Ureter (tissue), 1 donor: ENCODE measurements at places on chromosomes 7 and 10. TPM values are rescaled to one million over a fixed set of nuclear protein-coding genes. Genes with fewer than 3 reads are reported as not detected.

GRCh38 chr7:129007572-129007971, 47.3 kb downstream of the TNPO3 start:
- no peak for DNase-seq

Gene ATRNL1
- 18.4 TPM for total RNA-seq

DNA sequence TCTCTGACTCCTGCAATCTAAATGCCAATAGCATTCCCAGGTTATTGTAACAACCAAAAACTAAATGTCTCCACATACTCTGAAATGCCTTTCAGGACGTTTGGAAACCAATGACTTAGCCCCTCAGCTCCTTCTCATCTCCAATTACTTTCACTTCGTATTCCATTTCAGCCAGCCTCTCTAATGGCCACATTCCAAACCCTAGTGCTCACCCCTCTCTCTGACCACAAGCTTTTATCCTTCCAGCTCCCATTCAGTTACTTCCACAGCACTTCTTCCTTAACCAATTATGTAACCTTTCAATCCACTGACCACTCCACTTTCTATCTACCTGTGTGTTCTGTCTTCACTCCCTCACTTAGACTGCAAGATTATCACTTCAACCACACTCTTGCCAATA, 4.3 kb downstream of the NOC3L start:
- DNase-seq, result no peak

GRCh38 chr10:5663692-5664427, 2.5 kb downstream of the ASB13 start:
- no peak for DNase-seq

- DNase-seq, result no peak
Measured at GRCh38 chr10:49207113-49207512, 18.9 kb upstream of the TMEM273 start.

- DNase-seq, result no peak
Measured at GRCh38 chr7:94421681-94422080, 27.0 kb downstream of the COL1A2 start.

- no peak for DNase-seq
Measured at GRCh38 chr10:7507887-7508726, 97.3 kb upstream of the SFMBT2 start.

Gene TYW1B
- 5.0 TPM for total RNA-seq

Gene LRRC18
- total RNA-seq, result not detected

- DNase-seq, result peak; percentile 67
Measured at GRCh38 chr10:11742009-11742778, at the start of gene ECHDC3. Gene ECHDC3, plus strand, starts transcription at chr10:11742382. Its CDS starts 195 bp downstream, at chr10:11742577.

DNA sequence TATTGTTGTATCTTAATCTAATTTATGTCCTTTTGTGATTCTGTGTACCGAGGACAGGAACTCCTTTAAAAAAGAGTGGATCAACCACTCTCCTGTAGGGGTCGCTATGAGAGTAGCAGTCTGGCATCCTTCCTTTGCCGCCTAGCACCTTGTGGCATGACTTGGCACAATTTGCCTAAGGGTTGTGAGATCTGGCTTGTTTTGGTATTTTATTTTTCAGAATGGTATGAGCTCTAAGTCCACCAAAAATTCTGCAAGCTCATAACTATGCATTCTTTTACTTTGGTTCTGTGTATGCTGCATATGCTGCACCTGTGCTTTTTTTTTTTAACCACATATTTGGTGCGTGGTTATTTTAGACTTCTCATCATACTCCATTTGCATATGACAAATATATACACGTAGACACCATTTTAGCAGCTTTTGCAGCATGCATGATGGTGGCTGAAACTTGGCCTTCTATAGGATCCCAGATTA, 112.8 kb downstream of the CDK14 start:
- DNase-seq, result no peak

Gene FAM25A
- not detected for total RNA-seq

GRCh38 chr7:80387634-80388193, 124.2 kb downstream of the GNAT3 start:
- no peak for DNase-seq

DNA sequence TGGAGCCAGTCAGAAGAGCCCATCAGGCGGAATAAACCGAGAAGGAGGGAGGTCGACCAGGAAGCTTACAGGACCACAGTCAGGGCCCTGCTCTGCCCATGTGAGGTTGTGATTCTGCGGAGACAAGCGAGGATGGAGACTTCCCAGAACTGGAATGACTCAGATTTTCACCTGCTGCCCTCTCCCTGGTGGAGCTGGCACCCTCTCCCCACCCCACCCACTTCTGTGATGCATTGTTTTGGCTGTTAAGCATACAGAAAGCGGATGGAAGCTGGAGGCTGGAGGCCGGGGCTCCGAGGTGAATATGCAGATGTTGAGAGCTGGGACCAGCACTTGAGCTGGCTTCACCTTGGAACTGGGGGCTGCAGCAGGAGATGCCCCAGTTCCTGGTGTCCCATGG, 57.4 kb downstream of the NPTX2 start:
- DNase-seq, result no peak

DNA sequence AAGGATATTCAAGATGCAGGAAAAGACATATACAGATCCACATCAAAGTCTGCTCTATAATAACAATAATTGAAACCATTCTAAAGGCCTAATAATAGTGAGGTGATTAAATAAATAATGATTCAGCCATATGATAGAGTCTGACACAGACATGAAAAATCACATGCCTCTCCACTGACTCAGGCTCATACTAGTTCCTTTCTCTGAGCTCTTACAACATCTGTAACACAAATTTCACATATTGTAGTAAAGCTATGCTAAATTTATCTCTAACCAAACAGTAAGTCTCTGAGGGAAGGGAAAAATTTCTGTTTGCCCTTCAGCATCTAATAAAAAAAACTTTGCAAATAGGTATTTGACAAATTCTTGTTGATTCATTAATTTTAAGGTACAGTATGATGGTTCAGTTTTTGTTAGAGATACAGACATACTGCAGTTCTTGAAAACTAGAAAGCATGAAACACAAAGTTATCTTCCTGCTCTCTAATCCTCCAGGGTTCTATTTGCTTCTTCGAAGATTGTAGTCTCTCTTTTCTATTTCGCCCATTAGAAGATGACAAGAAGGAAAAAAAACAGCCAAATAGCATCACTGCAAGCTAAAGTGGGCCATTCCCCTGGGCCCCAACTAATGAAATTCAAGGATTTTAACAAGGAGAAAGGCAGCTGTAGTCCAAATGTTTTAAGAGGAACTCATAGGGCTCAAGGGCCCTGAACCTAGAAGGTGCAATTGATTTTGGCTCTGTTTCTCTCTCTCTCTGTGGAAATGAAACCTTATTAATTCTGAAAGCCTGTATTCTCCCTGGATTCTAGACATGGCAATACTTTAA, 53.9 kb downstream of the CUBN start:
- no peak for DNase-seq

DNA sequence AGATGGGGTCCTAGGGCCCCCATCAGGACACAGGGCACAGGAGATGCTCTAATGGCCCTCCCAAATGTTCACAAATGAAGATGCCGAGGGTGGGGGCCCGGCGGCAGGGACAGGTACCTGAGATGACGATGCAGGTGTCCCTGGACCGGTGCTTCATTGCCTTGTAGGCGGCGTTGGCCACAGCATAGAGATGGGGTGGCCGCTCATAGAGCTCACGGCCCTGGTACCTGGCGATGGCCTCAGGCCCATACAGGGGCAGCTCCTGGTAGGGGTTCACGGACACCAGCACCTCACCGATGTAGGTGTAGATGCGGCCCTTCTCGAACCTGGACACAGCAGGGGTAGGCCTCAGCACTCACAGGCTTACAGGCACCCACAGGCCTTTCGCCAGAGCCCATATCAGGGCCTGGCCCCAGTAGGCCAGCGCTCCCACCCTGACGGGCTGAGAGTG, 2.0 kb downstream of the MYO1G start:
- no peak for DNase-seq

Gene PTPN20
- 2.5 TPM for total RNA-seq

Gene DENND2A
- 14.9 TPM for total RNA-seq

Gene CFAP69
- 9.3 TPM for total RNA-seq

- DNase-seq, result no peak
Measured at GRCh38 chr10:77310288-77310840, 327.2 kb downstream of the KCNMA1 start.

DNA sequence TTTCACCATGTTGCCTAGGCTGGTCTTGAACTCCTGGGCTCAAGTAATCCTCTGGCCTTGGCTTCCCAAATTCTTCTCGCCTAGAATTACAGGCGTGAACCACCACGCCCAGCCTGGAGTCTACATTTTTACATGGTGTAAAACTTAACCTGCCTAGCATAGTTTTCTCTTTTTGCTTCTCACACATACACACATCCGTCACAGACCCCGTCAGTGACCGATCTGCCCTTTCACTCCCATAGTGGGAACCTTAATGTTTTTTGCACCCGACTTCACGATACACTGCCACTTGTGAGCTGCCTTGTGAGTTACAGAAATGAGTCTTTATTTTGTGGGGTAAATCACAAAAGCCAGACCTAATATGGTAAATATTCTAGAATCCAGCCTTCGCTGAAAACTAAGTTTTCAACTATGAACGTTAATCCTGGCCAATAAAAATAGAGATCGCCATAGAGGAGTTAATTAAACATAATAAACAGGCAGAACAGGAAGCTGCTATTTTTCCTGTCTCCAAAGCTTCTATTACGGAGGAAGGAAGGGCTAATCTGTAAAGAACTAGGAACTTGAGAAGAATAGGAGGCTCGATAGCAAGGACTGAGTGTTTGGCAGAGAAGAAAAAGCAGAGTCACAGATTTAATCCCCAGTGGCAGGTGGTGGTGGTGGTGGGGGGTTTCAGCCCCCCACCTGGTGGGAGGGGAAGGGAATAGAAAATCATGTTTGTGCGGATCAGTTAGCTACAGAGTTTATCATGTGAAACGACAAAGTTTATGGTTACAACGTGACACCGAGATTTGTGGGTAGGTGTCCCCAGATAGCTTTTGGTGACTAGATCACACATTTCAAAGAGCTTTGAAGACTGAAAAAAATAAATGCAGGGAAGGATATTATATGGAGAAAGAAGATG, 14.7 kb upstream of the FAM171A1 start:
- DNase-seq, result no peak

GRCh38 chr7:158569858-158570323, 17.7 kb downstream of the PTPRN2 start:
- no peak for DNase-seq
